ENCODE measurements at places on chromosomes 4 and X.

DNA sequence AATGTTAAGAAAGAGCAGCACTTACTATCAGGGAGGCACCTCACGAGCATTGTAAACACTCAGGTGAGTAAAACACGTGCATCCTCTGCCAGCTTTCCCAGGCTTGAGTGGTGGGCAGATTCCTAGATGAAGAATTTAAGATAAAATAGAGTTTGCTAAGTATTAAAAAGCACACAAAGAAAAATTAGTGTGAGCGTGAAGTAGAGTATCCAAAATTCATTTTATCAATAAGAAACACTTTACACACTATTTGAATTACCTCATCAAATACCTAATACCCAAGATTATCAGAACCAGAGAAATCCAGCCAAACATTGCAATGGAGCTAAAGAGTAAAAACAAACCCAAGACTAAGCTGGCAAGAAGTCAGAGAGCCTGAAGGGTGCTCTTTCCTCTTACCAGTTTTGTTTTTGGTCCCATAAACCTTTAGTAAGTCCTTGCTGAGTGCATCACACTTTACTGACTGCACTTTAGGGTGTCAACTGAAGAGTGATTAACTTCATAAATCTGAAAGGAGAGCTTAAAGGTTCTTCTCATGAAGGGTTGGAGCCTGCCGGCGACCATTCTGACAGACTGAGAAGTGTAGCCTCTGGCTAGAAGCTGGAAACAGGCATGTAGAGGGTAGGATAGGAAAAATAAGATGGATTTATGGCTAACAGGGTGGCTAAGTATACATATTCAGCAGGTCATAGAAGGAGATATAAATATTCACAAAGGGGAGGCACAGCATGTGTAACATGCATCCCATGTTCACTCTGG, 151.1 kb downstream of the SLC7A11 start:
- no peak for DNase-seq

GRCh38 chr4:123233136-123233768, 163.3 kb upstream of the SPRY1 start:
- DNase-seq, result no peak

- no peak for DNase-seq
These were observed 127.8 kb downstream of the BCOR start for GRCh38 chrX:39969819-39970504.

DNA sequence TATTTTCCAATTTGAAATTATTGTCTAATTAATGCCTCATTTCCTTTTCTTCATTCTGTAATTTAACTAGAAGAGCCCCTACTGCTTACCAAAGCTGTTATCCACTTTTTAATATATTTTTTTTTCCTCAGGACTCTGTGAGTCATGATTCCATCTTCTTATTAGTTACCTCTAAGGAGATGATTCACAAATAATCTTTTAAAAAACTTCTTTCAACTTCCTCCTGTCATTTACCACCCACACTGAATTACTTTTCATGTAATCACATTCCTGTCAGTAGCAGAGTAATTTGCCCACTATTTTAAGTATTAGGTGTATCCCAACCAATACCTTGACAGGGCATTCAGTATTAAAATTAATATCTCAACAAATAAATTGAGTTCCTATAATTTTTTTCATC, 470.9 kb upstream of the ADGRL3 start:
- no peak for DNase-seq

DNA sequence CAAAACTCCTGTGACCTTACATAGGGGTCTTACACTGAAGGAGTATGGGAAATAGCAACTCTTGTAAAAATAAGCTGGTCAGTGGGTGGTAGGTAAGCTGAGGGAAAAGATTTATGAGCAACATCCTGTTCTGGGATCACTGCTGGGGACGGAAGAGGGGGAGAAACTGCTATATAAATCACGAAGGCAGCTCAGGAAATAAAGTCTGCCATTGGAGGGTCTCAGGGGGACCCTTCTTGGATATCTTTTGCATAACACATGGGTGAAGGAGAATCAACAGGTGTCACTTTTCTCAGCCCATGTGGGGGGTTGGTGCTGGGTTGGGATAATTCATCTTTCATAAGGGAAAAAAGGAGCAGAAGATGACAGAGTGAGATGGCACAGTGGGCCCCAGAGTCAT, 33.7 kb downstream of the AFF1 start:
- no peak for DNase-seq

GRCh38 chr4:75698162-75698962, 25.2 kb upstream of the G3BP2 start:
- peak; percentile 36 for DNase-seq

GRCh38 chr4:86496094-86497080, 97.7 kb upstream of the PTPN13 start:
- DNase-seq, result peak; percentile 49

GRCh38 chrX:1483843-1484637, 31.3 kb upstream of the ASMTL start:
- DNase-seq, result no peak

GRCh38 chr4:31088600-31089230, 368.5 kb downstream of the PCDH7 start:
- no peak for DNase-seq

DNA sequence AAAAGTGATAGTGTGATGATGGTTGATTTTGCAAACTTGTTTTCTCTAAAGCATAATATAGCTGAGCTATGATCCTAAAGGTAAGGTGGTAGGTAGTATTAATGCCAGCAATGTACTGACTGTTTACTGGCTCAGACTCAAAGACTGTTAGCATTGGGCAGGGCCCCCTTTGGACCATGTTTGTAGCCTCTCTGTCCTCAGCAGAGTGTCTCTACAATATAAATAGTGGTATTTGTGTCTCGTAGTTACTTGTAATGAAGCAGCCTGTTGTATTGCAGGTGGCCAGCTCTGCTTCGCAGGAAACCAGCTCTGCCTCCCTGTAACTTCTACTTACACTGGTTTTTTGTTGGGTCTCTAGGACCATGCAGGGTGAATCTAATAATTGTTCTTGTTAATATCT, 70.5 kb downstream of the ARHGAP10 start:
- DNase-seq, result no peak

DNA sequence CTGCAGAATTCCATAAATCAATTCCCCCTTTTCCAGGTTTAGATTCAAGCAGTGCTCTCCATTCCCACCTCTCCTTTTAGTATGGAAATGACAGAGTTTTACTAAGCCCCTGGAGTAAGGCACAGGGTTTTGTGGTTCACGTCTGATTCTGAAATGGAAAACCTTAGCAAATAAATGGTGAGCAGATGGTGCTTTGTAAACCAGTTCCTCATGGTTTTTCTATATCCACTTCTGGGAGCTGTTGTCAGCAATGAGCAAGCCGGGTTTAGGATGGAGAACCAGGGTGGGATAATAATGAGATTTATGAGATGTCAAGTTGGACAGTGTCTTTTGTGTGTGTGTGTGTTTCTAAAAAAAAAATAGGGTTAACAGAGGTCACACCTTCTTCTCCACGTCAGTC, 113.8 kb upstream of the RBPJ start:
- DNase-seq, result no peak

GRCh38 chr4:184818216-184818564, 7.6 kb downstream of the ACSL1 start:
- DNase-seq, result no peak

- DNase-seq, result no peak
These were observed 491.9 kb downstream of the MID1IP1 start for GRCh38 chrX:39293203-39293602.

DNA sequence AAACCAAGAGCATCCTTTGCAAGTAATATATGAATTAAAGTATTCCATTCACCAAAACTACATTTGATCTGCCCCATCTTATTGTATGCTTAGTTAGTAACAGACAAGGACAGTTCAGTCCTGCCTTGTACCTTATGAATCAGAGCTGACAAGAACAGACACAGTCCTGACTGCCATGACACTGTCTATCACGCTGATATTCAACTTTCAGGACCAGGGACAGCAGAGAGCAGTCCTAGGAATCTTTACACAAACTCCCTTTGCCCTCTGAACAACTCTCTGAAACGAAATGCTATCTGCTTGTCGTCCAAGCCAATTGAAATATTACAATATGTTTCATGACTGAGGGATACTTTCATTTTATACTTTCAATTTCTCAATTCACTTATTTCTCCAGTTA, 268.6 kb upstream of the VCX start:
- no peak for DNase-seq

- DNase-seq, result no peak
These were observed 25.5 kb upstream of the USO1 start for GRCh38 chr4:75698963-75699228.

DNA sequence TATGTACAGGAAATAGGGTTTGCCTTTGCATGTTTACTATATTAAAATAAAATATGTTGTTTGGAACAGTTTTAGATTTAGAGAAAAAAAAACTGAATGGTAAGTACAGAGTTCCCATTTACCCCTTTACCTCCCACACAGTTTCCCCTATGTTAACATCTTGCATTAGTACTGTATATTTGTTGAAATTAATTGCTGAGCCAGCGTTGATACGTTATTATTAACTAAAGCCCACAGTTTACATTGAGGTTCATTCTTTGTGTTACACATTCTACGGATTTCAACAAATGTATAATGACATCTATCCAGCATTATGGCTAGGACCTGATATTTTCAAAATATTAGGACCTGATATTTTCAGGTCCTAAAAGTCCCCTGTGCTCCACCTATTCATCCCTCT, 70.7 kb downstream of the PPP3CA start:
- no peak for DNase-seq

DNA sequence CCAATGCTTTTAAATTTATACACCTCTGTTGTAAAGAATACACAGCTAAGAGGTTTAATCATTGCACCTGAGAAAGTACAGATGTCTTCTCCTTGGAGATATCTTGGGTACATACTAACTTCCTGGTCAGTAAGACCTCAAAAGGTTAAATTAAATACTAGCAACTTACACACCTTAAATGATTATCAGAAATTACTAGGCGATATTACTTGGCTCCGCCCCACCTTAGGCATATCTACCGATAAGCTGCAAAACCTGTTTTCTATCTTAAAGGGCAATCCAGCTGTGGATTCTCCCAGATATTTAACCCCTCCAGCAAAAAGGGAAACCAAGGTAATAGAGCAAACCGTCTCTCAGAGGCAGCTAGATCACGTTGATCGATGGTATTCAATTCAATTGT, 819.4 kb downstream of the FAM133A start:
- no peak for DNase-seq

DNA sequence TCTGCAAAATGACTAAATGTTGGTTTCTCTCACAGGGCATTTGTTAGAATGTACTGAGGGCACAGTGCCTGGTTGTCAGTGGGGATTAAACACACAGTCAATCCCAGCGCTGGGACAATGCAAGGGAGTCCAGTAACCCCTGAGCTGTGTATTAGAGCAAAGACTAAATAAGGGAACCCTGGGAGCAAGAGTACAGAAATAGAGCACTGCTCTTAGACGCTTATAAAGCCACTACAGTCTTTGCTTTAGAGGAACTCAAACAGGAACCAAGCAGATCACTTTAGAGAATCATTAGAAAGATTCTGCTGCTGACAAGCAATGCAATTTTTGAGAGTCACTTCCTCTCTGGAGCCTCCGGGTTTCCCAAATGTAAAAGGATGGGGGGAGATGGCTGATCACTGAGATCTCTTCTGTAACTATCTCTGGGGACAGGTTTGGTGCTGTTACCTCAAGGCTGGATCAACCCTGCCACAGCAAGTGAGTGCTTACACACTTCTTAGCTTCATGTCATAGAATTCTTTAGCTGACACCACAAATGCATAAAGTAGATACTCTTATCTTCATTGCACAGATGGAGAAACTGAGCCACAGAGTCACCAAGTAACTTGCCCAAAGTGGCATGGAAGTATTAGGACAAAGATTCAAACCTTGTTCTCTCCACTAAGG, 137.8 kb upstream of the CPEB2 start:
- DNase-seq, result peak; percentile 76

- no peak for DNase-seq
These were observed 13.9 kb downstream of the TCEANC start for GRCh38 chrX:13666836-13667235.

Data from hematopoietic multipotent progenitor cell treated with erythropoietin and hydrocortisone succinate and interleukin-3 and kit ligand, for 8 days (in vitro differentiated cells).